Mesenteric fat pad (tissue), 1 donor: ENCODE measurements at places on chromosomes 3 and 15. TPM values are rescaled to one million over a fixed set of nuclear protein-coding genes. Genes with fewer than 3 reads are reported as not detected.

Gene PLA1A
- total RNA-seq = 3.4 TPM

Gene ACTC1
- 0.55 TPM for total RNA-seq

Gene GP9
- total RNA-seq = not detected

Gene FBXO40
- 0.13 TPM for total RNA-seq

Gene LRRC34
- 3.4 TPM for total RNA-seq

Gene SERINC4
- total RNA-seq = 0.22 TPM

Gene FBLN2
- 269 TPM for total RNA-seq

Gene FOXL2NB
- total RNA-seq = not detected

Gene CCRL2
- 8.8 TPM for total RNA-seq

Gene NRROS
- 20.7 TPM for total RNA-seq

Gene ASB14
- not detected for total RNA-seq

Gene CGNL1
- total RNA-seq = 2.4 TPM

Gene RTP3
- not detected for total RNA-seq

Gene MYRIP
- 1.8 TPM for total RNA-seq
